Spinal cord (tissue), 10 donors: ENCODE measurements at places on chromosomes 13 and 19. TPM values are rescaled to one million over a fixed set of nuclear protein-coding genes. Genes with fewer than 3 reads are reported as not detected.
A peak's percentile ranks its signal among the peaks of the same experiment; 100 is the strongest.

GRCh38 chr13:95479731-95480130 lies 72.8 kb upstream of the CLDN10 start:
- DNase-seq, result no peak

OSCAR gene
- total RNA-seq, result 1.1 TPM

DNA sequence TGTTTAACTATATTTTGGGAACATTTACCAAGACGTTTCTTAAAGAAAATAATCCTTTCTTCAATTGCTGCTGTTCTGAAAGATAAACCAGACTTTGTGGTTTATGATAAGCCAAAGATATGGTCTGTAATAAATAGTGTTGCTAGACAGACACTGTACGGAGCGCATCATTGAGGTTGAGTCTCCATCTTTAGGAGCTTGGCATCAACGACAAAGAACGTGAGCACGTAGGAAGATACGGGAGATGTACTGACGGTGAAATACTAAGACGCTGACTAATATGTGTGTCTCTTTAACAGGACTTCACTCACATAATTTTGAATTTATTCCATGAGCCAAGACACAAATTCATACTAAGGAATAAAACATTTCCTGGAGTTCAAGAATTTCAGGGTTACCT lies 16.2 kb downstream of the TEX29 start:
- no peak for DNase-seq

GRCh38 chr13:43769529-43769928 lies 17.2 kb downstream of the ENOX1 start:
- no peak for DNase-seq

- peak; percentile 52 for DNase-seq
These were observed 11.8 kb upstream of the CCNA1 start for GRCh38 chr13:36420437-36420891.

DNA sequence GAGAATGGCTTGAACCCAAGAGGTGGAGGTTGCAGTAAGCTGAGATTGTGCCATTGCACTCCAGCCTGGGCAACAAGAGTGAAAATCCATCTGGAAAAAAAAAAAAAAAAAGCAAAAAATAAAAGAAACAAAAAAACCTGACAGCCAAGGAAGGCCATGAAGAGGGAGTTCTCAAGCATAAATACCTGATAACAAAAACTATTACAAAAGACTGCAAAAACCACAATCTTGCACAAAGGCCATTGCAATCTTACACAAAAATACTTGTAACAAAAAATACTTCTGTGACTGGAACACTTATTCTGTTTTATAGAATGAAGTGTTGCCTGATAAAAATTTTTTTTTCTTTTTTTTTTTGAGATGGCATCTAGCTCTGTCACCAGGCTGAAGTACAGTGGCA lies 61.5 kb upstream of the TSC22D1 start:
- no peak for DNase-seq

DNA sequence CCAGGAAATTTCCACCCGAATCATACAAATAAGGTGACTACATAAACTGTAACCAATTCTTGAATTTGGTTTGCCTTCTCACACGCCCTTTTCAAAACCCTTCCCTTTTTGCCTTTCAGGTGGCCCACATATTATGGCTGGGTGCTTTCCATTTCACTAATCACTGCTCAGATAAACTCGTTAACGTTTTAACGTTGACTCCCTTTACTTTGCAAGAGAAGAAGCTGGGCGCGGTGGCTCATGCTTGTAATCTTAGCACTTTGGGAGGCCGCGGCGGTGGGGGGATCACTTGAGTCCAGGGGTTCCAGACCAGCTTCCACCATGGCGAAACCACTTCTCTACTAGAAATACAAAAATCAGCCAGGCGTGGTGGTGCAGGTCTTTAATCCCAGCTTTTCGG lies 19.8 kb upstream of the ZNF91 start:
- DNase-seq, result no peak

DNA sequence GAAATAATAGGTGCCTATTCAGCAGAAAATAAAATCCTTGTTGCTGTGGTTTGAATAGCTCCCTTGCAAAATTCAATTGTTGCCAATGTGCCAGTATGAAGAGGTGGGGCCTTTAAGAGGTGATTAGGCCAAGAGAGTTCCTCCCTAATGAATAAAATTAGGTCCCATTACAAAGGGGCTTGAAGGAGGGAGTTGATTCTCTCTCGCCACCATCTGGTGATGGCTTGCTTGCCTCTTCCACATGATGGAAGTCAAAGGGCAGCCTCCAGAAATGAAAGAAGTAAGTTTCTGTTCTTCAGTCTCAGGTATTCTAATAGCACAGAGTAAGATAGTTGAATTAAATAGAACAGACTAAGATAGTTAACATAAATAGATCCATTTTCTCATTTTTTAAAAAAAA lies 3.0 kb upstream of the EEF1AKMT1 start:
- no peak for DNase-seq

WDR88 gene
- total RNA-seq, result not detected

DNA sequence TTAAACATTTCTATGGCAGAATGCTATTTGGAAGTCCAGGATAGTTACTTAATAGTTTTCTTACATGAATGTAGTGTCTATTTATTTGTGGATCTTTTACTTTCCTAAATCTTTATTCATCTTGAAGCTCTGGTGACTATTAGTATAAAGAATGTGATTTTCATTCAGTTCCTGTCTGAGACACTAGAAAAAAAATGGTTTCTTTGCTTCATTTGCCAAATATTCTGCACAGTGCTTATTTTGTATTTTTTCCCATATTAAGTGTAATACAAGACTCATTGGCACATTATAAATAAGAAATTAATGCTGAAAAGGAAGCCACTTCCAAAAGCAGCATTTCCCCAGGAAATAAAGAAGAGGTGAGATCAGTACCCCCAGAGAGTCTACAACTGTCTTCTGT lies 109.8 kb downstream of the POSTN start:
- no peak for DNase-seq

DNA sequence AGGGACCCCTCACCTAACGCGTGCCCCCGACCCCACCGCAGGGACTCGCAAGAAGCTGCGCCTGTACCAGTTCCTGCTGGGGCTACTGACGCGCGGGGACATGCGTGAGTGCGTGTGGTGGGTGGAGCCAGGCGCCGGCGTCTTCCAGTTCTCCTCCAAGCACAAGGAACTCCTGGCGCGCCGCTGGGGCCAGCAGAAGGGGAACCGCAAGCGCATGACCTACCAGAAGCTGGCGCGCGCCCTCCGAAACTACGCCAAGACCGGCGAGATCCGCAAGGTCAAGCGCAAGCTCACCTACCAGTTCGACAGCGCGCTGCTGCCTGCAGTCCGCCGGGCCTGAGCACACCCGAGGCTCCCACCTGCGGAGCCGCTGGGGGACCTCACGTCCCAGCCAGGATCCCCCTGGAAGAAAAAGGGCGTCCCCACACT lies 4.7 kb upstream of the MYBPC2 start:
- no peak for DNase-seq

- DNase-seq, result no peak
These were observed 7.7 kb downstream of the A1BG start for GRCh38 chr19:58345558-58345957.

KIR2DL4 gene
- total RNA-seq, result not detected

GRCh38 chr13:94329754-94330551 lies 149.5 kb downstream of the DCT start:
- no peak for DNase-seq

FAM98C gene
- 20.4 TPM for total RNA-seq

S1PR2 gene
- 4.4 TPM for total RNA-seq

UPK1A gene
- not detected for total RNA-seq
